ENCODE measurements at places on chromosomes 12 and 14.

- DNase-seq = no peak
Observed at GRCh38 chr14:85366226-85366625, 163.7 kb upstream of the FLRT2 start.

DNA sequence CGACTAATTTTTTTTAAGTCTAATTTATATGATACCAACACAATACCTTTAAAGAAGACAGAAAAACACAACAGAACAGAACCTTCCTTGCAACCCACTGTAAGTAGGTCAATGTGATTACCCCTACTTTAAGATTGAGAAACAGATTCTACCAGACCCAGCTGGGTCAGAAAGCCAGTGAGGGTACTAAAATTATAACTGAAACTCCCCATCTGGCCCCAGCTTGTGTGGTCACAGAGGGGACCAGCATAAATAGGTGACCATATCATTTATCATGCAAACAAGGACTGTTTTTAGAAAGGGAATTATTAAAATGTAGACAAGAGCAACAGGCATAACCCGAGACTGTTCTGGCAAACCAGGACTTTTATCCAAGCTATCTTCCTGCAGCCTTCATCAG is 30.1 kb upstream of the FRMD6 start:
- DNase-seq = no peak

DNA sequence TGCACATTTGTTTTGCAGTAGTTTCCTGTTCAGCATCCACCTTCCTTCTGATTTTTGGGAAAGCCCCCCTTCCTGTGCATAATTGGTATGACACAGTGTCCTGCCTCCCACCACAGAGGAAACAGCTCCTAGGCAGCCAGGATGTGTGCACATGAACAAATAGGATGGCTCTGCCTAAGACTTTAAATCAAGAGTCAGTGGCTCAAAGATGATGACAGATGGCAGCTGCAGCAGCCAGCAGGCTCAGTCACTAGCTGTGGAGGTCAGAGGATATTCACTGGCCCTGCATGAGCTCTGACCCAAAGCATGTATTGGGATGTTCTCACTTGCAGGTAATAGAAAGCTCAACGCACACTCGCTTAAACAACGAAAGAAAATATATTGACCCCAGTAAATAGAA is 90.3 kb downstream of the KCNK10 start:
- no peak for DNase-seq

- DNase-seq = no peak
Observed at GRCh38 chr12:131834798-131835615, 6.8 kb downstream of the MMP17 start.

- no peak for DNase-seq
Observed at GRCh38 chr12:94970560-94970959, 32.9 kb downstream of the NDUFA12 start.

Data from AG20443 (cell line).